Stimulated activated CD8-positive, alpha-beta memory T cell treated with anti-CD3 and anti-CD28 coated beads, Interleukin-4, amount 100 ng/mL, for 1 hour (primary cell): ENCODE measurements at places on chromosomes 5 and 9.

DNA sequence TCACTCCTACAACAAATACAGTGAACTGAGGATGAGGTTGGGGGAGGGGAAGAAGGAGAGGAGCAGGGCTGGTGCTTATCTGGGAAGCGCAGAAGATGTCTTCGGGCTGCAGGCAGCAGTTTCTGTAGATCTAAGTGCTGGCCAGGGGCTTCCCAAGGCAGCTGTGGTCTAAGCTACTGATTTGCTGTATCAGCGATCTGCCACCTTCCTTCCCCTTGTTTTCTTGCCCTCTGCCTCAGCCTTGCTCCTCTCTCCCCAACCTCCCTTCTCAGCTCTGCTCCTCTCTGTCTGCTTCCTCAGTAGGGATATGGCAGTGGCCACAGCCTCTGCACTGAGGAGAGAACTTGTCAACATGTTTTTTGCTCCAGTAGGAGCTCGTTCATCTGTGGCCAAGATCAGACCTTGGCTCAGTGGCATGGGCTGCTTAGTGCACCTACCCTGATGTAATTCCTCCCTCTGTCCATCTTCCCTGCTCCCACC, 42.8 kb upstream of the IL6ST start:
- DNase-seq, result no peak

DNA sequence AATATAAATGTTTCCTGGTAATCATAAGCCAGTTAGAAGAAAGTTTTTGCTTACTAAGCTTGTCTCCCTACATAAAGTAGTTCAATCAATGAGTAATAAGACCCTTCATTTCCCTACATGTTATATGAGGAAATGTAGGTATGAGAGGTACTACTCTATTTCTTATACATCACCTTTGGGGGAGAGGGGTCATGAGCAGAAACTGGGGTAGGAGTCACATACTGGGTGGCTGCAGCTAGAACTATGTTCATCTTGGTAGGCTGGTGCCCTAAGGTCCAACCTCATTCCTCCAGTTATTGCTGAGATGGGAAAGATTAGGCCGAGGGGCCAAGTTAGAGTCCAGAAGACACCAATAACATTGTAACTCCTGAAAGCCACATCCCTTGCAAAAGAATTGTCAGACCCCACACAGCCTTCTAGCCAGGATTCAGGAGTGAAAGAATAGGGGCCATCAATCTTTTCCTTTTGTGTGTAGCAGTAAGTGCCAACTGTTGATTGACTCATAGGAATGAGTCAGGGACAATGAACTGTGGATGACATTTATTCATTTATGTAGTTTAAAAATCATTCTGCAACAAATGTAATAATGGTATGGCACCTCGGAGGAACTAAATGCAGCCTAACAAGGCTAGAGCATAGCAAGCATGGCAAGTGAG, 21.6 kb upstream of the SREK1 start:
- DNase-seq, result no peak

DNA sequence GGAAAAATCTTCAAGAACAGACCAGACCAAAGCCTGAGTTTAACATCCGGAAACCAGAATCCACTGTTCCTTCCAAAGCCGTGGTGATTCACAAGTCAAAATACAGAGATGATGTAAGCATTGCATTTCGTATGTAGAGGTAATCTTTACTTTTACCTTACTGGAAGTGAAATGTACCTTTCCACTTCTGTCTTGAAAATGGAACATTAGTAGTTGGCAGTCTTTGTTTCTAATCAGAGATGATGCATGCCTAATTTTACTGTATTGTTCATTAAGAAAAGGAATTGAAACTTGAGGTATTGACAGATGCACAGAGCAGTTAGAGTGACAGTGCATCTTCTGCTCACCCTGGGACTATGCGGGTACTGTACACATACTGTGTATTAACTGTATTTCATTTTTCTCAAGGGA, 34.6 kb downstream of the HABP4 start:
- no peak for DNase-seq

- no peak for DNase-seq
These were observed 50.2 kb downstream of the FXN start for GRCh38 chr9:69085569-69086283.

DNA sequence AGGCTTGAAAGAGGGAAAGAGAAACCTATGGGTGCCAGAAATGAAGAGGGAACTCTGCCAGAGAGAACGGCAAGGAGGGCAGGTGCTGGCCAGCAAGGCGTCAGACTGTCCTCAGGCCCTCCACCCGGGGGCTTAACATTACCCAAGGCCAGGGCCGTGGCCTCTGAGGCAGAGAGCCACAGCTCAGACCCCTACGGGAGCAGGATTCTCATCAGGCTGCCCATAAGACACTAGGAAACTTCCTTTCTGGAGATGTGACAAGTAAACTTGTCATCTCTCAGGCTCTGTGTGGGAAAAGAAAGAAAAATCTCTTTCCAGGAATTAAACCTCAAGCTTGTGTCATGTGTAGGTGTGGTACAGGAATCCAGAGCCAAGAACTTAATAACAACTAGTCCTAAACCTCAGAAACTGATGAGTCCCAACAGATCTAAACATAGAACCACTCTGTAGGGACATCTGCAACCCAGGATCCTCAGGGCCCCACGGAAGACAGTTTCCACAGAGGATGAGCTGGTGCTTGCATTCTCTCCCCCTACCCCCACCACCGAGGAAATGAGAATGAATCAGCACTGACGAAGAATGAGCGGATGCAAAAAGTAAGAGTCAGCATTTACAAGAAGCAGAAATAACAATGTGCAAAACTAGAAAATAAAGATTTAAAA, 74.3 kb downstream of the DCP2 start:
- no peak for DNase-seq

- no peak for DNase-seq
These were observed 392.0 kb downstream of the NR2F1-AS1 start for GRCh38 chr5:93188876-93189485.

- no peak for DNase-seq
These were observed 545 bp downstream of the HMGCS1 start for GRCh38 chr5:43312699-43313034.

- no peak for DNase-seq
These were observed at the start of gene COL5A1 for GRCh38 chr9:134641173-134641989. Gene COL5A1, plus strand, starts transcription at chr9:134641803. Its CDS starts 385 bp downstream, at chr9:134642188.

- no peak for DNase-seq
These were observed 122.0 kb downstream of the BOD1 start for GRCh38 chr5:173494446-173494845.

- no peak for DNase-seq
These were observed 137.3 kb downstream of the SLC12A2 start for GRCh38 chr5:128220841-128221240.

DNA sequence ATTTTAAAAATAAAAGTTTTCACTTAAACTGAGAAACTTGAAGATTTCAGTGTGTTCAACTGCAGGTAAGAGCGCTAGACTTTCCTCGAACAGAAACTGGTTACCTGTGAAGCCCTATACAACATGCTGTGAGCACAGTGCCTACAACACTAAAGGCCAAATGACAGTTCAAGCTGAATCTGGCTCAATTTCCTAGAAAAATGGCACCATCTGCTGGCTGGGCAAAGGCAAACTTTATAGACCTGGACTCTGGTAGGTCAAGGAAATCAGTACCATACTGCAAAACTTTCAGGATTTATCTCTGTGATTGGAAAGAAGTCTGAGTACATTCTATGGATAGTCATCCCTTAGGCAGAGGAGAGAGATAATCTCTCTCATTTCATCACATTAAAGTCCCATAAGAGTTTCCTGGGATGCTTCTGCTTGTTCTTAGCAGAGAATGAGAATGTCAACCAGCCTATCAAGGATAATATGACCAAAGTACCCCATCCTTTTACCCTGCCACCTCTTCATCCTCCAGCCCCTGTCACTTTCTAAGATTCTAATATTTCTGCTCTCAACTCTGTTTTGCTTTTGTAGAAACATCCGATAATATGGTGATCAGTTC, 31.8 kb upstream of the FOXB2 start:
- DNase-seq, result no peak

DNA sequence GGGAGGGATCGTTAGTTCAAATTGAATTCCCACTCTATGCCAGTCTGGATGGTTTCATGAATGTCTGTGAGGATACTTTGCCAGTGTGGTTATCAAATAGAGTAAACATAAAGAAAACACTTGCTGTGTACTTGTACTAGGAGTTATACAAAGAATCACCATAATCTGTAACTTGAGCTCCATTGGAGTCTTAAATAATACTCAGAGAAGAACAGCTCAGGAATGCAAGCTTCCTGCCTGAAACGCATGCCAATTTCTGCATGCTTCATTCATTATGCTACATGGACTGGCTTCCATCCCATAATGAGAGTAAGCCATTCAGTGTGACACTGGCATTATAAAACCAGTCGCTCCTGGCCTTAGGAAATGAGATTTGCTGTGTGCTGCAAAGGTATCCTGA, 351.4 kb downstream of the SEMA5A start:
- DNase-seq, result no peak

DNA sequence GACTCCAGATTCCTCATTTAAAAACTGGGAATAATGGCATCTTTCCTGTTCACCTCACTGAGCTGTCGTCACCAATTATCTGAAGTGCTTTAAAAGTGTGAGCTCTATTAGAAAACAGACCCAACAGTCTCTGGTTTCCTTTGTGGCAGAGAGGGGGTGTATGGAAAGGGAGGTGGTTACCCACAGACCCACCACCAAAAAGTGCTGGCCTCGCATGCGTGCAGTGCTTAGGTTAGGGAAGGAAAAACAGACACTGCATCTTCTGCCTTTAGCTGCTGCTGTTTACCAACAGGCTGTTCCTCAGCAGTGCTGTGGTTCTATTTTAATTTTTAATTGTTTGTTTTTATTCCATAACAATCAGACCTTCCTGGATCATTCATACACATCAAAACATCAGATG, 249.6 kb downstream of the PIK3R1 start:
- no peak for DNase-seq
